ENCODE measurements at places on chromosomes 11 and 22. TPM values are rescaled to one million over a fixed set of nuclear protein-coding genes. Genes with fewer than 3 reads are reported as not detected.

Gene WT1
- 0.69 TPM for total RNA-seq

Gene NCF4
- total RNA-seq: 9.0 TPM

Gene SPDYC
- total RNA-seq: not detected

Gene ADM2
- 0.06 TPM for total RNA-seq

Gene PC
- total RNA-seq: 49.1 TPM

Gene GSTP1
- 241 TPM for total RNA-seq

Gene HTR3A
- total RNA-seq: 23.0 TPM

Gene NCAM1
- total RNA-seq: 305 TPM

Gene UBQLN3
- 0.39 TPM for total RNA-seq

Gene HIC2
- 5.7 TPM for total RNA-seq

Gene GSTT2B
- 5.5 TPM for total RNA-seq

Gene APOA4
- total RNA-seq: not detected

Gene CXCR5
- not detected for total RNA-seq

Gene PRSS23
- 25.5 TPM for total RNA-seq

Gene BTBD18
- not detected for total RNA-seq

Gene OR56A1
- total RNA-seq: 0.10 TPM

Gene TREH
- not detected for total RNA-seq

Gene IL18BP
- total RNA-seq: 4.4 TPM

Gene CHRDL2
- 0.11 TPM for total RNA-seq

Gene KCNK4
- 3.2 TPM for total RNA-seq

Gene MAPK8IP1
- 77.4 TPM for total RNA-seq

Gene MS4A1
- total RNA-seq: 0.17 TPM

Gene CBLIF
- total RNA-seq: not detected

Gene NNMT
- 3.4 TPM for total RNA-seq

Gene APLP2
- total RNA-seq: 440 TPM

Gene FZD4
- total RNA-seq: 24.5 TPM

Gene KRTAP5-8
- total RNA-seq: not detected

Gene SAA4
- total RNA-seq: not detected

Gene PGR
- 4.9 TPM for total RNA-seq

Gene SLC6A5
- total RNA-seq: 4.9 TPM

Gene DDX25
- total RNA-seq: 13.6 TPM

Gene HEPHL1
- under 0.01 TPM for total RNA-seq

Gene NLRP14
- 1.2 TPM for total RNA-seq

Gene TMEM45B
- 6.3 TPM for total RNA-seq

Gene SLC35F2
- 13.4 TPM for total RNA-seq

Gene PANX2
- total RNA-seq: 2.1 TPM

Gene CECR2
- total RNA-seq: 5.1 TPM

Gene SLC22A12
- not detected for total RNA-seq

Gene CDC45
- total RNA-seq: 7.9 TPM

Gene PTPRCAP
- total RNA-seq: 0.40 TPM

Gene SLC22A6
- total RNA-seq: 340 TPM

Gene CD3E
- total RNA-seq: not detected

Gene OVCH2
- total RNA-seq: not detected

Gene RTN4R
- 7.8 TPM for total RNA-seq

Gene DEFB131B
- total RNA-seq: not detected

Gene SLC1A2
- 87.4 TPM for total RNA-seq

Gene APOBEC3G
- total RNA-seq: 9.5 TPM
